ENCODE measurements at places on chromosomes 1 and 21.
A peak's percentile ranks its signal among the peaks of the same experiment; 100 is the strongest.

GRCh38 chr1:182953826-182954225, 860 bp upstream of the SHCBP1L start:
- DNase-seq, result no peak

- DNase-seq, result peak; percentile 41
Measured at GRCh38 chr1:24193046-24193445, 6.0 kb upstream of the IFNLR1 start.

- DNase-seq, result no peak
Measured at GRCh38 chr21:22399681-22400514, 1401.7 kb downstream of the NCAM2 start.

- DNase-seq, result no peak
Measured at GRCh38 chr1:208243527-208243966, 637 bp downstream of the PLXNA2 start.

- DNase-seq, result no peak
Measured at GRCh38 chr1:107787299-107787698, 177.7 kb downstream of the VAV3 start.

DNA sequence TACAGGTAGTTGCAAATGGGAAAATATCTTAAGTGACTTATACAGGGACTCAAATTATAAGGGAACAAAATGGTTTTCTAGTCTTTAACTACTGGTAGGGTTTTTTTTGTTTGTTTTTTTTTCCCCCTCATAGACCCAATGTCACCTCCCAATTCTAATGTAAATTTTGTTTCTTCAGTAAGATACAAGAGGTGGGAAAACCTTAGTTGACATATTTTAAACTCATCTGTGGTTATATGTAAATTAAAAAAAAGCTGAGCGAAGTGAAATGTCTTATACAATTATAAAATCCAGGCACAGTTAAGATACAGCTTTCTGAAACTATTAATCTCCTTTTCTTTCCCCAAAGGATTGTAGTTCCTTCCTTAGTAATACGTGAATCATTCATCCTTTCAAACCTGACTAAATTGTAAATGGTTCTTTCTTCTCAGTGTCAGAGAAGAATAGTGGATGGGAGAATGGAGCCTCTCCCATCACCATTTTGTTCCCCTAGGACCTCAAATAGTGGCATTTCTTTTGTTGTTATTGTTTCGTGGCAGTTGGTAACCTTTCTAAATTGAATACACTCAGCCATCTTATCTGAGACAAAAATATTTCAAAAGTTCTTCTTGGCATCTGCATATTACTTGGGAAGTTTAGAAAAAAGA, 11.2 kb downstream of the TSEN15 start:
- DNase-seq, result no peak

DNA sequence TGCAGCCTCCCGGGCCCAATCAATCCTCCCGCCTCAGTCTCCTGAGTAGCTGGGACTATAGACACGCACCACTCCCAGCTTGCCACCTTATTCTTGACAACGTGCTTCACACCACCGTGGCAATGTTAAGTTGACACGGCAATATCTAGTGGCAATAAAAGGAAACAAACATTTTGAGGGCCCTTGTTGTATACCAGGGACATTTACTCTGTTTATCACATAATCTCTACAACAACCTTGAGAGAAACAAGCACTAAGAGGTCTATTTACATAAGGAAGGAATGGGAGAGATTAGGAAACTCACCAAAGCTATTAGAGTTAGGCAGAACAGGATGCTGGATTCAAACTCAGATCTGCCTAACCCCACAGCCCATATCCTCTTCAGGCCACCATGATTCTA, 3.1 kb downstream of the KLHDC8A start:
- no peak for DNase-seq

GRCh38 chr1:213987927-213988506, at the start of gene PROX1:
Gene PROX1, plus strand, starts transcription at chr1:213987973. Its CDS starts 8,563 bp downstream, at chr1:213996536.
- DNase-seq, result peak; percentile 87

- DNase-seq, result no peak
Measured at GRCh38 chr21:41711416-41712007, 55.3 kb downstream of the RIPK4 start.

DNA sequence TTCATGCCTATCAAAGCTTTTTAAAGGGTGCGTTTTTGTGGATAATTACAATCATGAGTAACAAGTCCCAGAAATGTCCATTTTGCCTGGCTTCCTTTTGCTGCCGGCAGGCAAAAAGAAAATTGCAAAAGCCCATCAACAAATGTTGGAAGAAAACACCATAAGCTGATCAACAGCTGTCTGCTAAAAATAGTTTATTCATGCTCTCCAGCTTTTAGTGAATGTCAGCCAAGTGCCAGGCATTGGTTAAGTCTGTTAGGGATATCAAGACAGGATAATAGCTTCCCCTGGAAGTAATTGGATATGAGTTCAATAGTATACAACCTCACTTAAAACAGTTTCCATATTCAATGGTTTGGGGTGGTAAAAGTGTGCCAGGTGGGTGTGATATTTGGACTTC, 13.6 kb upstream of the AGMAT start:
- DNase-seq, result no peak

DNA sequence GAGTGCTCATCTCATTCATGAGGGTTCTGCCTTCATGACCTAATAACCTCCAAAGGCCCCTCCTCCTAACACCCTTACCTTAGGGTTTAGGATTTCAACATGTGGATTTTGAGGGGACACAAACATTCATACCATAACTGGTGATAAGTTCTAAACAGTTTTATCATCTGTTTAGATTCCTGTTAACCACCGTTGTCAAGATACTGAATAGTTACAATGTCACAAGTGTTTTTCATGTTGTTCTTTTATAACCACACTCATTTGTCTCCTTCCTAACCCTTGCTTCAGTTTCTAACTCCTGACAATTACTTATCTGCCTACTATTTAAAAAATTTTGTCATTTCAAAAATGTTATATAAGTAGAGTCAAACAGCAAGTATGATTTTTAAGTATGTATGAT, 86.0 kb downstream of the NCAM2 start:
- peak; percentile 38 for DNase-seq

GRCh38 chr1:247552231-247552630, 3.3 kb downstream of the GCSAML start:
- no peak for DNase-seq

DNA sequence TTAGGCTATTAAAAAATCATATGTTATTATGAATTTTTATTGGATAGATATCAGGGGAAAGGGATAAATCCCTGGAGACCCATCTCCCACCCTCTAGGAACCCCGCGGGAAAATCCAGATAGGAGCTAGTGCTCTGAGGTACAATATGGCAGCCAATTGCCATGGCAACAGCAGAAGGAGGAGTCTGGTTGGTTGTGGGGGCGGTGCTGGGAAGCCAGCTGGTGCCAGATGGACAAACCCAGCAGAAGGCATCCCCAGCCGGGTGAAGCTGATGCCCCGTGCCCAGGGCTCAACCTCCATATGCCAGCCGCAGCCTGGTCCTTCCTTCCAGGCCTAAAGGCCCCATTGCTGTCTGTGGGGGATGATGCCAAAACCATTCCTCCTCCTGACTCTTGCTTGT, 38.3 kb downstream of the RHBG start:
- DNase-seq, result no peak

DNA sequence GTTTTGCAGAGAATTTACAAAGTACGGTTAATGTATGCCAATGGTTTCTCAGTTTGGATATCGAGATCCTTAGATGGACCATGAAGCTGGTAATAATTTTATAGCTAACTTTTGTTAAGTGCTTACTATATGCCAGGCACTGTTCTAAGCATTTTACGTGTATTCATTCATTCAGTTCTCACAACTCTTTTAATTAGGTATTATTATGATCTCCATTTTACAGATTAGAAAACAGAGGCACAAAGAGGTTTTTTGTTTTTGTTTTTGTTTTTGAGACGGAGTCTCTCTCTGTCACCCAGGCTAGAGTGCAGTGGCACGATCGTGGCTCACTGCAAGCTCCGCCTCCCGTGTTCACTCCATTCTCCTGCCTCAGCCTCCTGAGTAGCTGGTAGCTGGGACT, 7.2 kb downstream of the RPRD2 start:
- DNase-seq, result no peak

GRCh38 chr1:43021547-43022474, 63.1 kb upstream of the SLC2A1 start:
- DNase-seq, result no peak

DNA sequence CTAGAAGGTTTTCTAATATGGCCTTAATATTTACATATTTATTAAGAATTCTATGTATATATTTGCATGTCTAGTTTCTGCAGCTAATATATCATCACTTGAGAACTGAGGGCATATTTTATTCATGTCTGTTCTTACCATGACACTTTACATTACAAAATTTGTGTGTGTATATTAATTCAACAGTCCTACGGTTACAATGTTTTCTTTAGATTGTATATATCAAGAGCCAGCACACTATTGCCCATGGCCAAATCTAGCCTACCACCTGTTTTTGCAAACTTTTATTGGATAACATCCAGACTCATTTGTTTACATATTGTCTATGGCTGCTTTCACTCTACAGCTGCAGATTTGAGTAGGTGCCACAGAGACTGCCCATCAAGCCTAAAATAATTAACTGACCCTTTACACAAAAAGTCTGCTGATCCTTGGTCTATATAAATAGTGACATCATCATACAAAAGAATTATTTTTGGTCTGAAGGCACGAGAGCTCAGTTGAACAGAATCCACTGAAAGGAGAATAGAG, 577.4 kb upstream of the PBX1 start:
- no peak for DNase-seq

DNA sequence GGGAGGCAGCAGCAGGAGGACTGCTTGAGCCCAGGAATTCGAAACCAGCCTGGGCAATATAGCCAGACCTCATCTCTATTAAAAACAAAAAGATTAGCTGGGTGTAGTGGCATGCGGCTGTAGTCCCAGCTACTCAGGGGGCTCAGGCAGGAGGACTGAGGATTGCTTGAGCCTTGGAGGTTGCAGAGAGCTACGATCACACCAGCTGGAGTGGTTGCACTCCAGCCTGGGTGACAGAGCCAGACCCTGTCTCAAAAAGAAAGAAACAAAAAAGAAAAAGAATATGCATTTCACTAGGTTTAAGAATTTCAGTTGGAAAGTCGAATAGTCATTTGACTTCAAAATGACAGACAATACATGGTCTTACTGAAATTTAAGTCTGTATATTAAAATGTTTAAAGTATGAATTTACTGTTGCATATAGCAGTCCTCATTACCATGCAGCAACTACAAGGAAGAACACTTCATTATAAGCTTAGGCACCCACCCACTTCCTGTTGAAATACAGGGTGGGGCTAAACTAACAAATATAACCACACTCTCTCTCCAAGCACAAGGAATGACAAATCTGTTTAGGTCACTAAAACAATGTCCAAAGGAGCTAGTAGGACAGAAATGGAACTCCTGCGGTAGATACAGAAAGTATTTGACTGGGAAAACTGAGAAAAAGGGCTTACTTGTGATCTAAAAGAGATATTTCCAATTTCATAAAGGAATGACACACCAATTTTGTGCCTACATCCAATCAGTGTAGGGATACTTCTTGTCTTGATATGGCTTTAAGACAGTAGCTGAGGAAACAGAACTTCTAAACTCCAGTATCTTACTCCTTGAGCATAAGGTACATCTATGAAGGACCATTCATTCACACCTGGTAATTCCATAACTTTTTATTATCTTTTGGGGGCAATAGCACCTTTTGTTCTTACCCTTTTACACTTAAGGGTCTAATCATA, 44.1 kb downstream of the GPR3 start:
- DNase-seq, result peak; percentile 60

GRCh38 chr21:18164483-18164882, 80.2 kb upstream of the CHODL start:
- DNase-seq, result no peak

DNA sequence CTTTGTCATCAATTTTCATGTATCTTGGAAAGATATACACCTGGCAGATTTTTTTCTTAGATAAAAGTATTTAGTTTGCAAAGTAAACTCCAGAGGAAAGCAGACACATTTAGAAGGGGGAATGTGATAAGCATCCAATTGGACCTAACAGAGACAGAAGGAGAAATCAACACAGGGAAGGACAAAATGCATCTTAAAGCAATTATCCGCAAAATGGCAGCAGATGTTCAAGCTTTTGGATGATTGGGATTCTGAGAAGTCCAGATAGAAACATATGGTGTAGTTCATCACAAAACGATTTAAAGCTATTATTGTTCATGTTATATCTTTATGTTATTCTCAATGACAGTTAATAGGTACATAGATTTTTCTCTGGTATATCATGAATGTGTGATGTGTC, 1153.1 kb upstream of the B3GALT2 start:
- DNase-seq, result no peak

GRCh38 chr1:159891275-159892157, 8.4 kb downstream of the CFAP45 start:
- DNase-seq, result peak; percentile 91

- no peak for DNase-seq
Measured at GRCh38 chr1:29973406-29973805, 737.1 kb downstream of the PTPRU start.

DNA sequence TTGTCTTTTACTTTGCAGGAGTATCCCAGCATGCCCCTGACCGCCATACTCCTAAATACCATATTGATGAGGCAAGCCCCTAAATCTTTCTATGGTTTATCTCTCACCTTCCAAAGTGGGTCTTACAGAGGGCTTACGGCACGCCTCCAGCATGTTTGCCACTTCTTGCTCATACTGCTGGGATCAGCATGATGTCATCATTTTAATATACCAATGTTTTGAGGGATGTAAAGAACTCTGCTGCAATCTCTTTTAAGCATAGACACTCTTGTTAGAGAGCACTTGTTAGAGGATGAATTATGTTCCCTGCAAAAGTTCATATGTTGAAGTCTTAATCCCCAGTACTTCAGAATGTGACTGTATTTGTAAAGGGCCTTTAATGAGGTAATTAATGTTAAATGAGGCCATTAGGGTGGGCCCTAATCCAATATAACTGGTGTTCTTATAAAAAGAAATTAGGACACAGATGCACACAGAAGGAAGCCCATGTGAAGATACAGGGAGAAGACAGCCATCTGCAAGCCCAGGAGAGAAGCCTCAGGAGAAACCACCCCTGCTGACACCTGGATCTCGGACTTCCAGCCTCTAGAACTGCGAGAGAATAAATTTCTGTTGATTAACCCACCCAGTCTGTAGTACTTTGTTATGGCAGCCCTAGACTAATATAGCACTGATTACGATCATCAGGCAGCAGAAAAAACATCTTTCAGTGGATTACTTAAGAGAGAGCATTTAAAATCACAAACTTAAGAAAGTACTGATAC, 16.4 kb upstream of the ABCB10 start:
- DNase-seq, result no peak
